NCI-H2029 (cell line): ENCODE measurements at places on chromosomes 6 and 20.

DNA sequence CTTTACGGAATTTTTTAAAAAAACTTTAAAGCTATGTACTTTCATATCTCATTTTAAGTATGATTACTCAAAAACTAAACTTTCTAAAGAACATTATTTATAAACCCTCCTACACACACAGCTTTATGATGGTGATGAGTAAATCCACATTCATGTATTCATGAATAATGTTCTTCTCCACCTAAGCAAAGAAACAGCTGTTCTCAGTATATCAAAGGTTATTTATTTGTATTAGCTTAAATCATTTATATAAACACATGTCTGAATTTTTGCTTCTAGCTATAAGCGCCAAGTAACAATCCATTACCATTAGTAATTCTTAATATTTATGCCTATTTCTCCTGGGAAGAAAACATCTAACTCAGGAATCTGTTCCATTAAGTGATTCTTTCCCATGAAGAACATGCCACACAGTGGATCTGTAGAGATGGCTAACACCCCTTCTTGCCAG is 63.3 kb downstream of the SMLR1 start:
- no peak for DNase-seq

DNA sequence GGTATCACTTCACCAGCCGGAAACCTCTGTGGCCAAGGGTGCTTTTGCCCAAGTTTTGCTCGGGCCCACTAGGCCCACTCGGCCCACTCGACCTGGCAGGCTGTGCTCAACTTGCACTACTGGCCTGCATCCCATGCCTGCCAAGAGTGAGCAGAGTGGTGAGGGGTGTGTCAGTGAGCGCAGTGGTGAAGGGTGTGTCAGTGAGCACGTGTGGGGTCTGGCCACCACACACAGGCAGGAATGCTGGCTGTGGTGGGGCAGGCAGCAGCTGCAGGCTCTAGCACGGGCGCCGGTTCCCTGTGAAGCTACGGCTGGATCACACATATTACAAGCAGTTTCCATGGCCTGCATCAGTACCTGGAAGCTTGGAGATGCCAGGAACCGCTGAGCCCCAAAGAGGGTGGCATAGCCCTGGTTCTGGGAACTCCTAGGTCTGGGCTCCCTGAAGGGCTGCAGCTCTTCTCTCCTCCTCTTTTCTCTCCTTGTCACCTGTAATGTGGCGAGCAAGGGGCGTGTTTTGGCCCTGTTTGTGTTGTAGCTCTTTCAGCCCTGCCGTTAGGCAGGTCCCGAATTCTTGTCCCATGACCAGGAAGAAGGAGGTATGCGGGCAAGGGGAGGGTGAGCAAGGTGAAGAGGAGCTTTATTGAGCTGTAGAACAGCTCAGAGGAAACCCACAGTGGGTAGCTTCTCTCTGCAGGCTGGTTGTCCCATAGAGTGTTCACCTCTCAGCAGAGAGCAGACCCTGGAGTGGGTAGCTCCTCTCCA is 51.0 kb upstream of the CLDN20 start:
- DNase-seq = no peak

DNA sequence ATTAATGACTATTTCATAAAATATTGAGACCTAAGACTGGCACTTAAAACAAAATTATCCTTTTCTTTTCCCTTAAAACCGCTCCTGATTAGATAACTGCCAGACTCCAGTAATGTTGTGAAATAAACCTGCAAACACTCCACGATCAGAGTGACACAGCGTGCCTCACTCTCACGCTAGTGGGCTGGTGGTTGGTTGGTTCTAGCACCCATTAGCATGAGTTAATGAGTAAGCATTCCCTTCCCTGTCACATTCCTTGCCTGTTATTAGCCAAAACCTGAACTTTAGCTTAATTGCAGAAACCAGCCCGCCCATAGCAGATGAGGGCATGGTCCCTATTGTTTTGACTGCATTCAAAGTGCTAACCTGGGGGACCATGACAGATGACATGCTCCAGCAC is 193.4 kb downstream of the CD83 start:
- DNase-seq = no peak

GRCh38 chr20:24949756-24950127 is 673 bp downstream of the CST7 start:
- no peak for DNase-seq

GRCh38 chr6:157996918-157997702 is 15.4 kb downstream of the SYNJ2 start:
- no peak for DNase-seq

DNA sequence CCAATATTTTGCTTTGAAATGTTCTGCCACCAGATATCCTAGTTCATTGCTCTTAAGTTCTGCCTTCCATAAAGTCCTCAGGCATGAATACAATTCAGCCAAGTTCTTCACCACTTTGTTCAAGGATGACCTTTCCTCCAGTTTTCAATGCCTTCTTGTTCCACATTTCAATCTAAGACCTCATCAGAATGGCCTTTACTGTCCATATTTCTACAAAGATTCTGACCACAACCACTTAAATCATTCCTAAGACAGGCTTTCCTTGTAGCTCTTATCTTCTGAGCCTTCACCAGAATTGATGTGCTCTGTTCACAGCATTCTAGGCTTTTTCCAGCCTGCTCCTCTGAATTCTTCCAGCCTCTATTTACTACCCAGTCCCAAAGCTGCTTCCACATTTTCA is 319.0 kb downstream of the HACE1 start:
- no peak for DNase-seq

DNA sequence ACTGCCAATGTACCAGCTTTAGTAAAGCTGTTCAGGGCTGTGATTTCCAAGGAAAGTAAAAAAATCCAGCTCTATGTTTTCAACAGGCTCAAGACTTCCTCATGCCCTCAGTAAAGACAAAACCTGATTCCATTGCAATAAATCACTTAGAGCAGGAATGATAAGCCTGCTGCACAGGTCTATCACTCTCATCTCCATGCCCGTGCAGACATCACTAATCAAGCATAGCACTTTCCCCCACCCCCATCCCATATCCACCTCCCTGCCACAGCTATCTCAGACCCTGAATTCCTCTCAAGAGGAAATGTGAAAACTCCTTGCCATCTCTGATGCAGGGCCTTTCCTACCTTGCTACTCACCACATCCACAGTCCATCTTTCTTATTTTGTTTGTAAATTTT is 554.9 kb downstream of the MAFB start:
- DNase-seq = no peak

GRCh38 chr6:12090714-12091113 is 78.6 kb downstream of the HIVEP1 start:
- DNase-seq = no peak

DNA sequence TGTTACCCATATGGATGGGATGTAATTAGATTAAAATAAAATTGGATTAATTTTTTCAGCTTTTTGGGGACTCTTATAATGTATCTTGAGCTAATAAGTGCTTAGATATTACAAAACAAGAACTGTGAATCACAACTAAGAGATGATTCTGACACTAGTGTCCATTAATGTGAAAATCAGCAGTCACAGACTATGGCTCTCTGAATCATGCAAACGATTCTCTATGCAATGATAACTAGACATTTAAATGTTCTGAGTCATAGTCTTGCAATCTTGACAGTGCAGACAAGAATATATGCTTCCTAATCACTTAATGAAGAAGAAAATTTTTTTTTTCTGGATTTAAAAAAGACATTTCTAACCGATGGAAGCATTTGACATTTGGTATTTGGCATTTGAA is 82.2 kb upstream of the OPRM1 start:
- no peak for DNase-seq

GRCh38 chr6:159376516-159377158 is 207.4 kb downstream of the FNDC1 start:
- DNase-seq = no peak

- peak; percentile 24 for DNase-seq
Observed at GRCh38 chr6:6943421-6943820, 164.3 kb upstream of the RREB1 start.

GRCh38 chr20:8909596-8909995 is 159.3 kb upstream of the PLCB4 start:
- DNase-seq = no peak

- no peak for DNase-seq
Observed at GRCh38 chr6:3407840-3408239, 49.0 kb downstream of the SLC22A23 start.

DNA sequence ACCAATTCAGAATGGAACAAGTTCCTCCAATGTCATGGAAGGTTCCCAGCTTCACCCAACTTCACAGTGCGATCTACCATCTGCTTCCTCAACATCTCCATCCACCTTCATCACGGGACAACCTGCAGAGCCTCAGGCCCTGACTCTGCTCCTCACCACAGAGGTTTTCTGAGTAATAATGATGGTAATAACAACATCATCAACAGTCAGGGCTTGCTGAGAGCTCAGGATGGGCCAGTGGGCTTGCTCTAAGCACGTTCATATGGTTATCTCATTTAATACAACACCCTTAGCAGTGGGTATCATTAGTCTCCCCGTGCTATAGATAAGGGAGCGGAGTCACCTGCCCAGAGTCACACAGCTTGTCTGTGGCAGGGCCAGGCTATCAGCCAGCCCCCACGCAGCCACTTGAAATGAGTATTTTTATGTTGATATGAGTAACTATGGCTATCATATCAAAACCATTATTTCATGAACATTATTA is 38.6 kb downstream of the PREX1 start:
- no peak for DNase-seq

DNA sequence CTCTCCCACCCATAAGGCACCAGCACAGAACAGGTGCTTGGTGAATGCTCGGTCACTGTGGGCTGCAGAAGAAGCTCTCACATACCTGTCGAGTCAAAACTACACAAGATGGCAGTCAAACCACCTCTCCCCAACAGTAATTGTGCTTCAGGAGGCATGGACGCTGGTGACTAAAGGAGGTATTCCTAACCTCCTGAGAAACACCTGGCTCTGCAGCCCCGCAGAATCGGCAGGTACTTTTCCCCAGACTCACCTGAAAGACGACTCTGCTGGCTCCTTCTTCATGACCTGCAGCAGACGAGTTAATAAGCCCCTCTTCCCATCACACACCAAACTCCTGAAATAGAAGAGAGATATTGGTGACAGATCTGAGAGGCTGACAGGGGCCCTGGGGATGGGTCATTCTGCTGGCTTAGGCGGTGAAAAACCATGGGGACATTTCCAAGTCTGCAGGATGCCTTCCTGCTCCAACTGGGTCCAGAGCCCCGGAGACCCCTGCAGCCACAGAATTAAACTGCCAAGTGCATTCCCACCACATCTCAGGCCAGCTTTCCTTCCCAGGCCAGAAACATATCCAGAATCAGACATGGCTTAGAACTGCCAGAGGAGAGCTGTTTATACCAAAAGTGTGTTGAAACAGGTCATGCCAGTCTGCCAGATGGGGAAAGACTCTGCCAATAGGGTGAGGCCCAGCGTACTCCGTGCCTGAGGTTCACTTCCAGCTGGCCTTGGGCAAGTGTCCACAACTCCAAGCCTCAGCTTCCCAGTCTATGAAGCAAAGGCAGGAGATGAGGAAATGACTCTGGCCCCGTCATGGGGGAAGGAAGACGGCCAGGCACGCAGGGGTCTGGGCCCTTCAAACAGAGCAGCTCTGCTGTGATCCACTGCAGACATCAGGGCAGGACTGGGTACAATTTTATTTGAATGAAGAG is 53.0 kb downstream of the MYH7B start:
- DNase-seq = no peak

DNA sequence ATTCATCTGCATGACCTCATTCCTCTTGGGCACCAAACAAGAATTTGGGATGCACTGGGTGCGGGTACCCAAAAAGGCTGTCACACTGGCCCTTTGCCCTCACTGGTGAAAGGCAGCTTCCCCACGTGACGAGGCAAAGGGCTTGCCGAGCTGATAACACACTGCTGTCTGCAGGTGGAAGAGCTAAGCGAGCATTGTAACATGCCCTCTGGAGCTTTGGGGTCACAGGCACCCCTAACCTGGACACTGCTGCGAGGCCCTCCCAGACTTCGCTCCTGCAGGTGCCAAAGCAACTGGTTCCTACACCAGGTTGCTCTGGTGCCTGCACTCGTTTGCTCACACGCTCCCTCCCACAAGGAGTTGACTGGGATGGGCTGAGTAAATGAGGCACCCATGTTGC is 1595.7 kb downstream of the HACE1 start:
- no peak for DNase-seq

DNA sequence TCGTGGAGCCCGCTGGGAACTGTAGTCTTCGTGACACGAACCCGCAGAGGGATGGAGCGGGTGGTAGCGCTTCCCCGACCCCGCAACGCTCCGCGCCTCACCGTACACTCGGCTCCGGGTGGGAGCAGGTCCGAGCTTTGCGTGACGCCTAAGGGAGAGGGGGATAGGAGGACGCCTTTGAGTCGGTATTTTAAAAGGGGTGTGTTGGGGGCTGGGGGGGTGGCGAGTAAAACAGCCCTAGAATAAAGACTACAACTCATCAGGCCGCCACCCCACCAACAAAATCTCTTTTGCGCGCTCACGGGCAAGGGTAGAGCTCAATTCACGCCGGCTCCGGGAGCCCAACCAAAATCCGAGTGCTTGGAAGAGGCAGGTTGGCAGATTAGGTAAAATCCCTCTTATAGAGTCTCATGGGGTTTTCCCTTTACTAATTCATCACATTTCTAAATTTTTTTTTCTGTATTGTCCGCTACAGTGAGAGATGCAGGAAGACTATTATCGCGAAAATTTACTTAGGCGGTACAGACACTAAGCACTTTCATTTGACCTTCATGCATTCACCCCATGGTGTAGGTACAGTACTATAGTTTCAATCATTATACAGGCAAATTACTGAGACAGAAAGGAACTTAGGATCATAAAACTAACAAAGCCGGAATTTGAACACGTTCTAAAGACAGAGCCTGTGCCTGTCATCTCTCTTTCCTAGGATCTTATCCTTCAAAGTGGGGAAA is 706 bp upstream of the SNX14 start:
- DNase-seq = no peak

- no peak for DNase-seq
Observed at GRCh38 chr6:135328136-135328535, 147.0 kb downstream of the MYB start.

- DNase-seq = no peak
Observed at GRCh38 chr6:91697010-91697695, 1110.3 kb upstream of the MAP3K7 start.

DNA sequence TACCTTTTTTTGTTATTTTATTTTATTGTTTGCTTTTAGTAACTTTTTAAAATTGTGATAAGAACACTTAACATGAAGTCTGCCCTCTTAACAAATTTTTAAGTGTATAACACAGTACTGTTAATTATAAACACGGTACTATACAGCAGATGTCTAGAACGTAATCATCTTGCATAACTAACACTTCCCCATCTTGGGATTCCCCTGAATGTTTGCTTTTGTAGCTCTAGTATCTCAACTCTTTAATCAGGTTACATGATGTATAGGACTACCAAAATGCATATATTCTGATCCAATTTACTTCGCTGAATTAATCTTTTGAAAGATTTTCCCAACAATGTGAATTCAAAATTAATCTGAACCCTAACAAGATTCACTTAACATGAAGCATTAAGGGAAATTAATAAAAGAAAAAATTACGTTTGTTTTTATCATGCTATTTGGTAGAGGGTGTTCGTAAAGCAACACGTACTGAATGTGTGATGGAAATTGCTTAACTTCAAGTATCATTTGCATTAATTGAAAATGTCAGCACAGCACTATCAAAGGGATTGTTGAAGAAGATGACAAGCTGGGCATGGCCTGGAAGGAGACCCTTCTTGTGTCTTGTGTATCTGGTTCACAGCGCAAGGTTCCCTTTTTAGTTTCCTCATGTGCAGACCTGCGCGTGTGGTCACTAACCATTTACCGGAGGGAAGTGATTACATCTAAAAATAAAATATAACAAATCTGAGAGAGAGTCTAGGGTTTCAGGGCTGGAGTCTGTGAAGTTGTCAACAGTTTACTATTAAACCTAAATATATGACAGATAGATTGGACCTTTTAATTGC is 15.2 kb downstream of the COL19A1 start:
- no peak for DNase-seq
